ENCODE measurements at places on chromosomes 5 and 9. TPM values are rescaled to one million over a fixed set of nuclear protein-coding genes. Genes with fewer than 3 reads are reported as not detected.

JAKMIP2 gene
- 0.48 TPM for total RNA-seq

IL7R gene
- 383 TPM for total RNA-seq

FGF1 gene
- total RNA-seq, result not detected

OSMR gene
- total RNA-seq, result not detected

WNT8A gene
- total RNA-seq, result not detected

BTNL8 gene
- total RNA-seq, result not detected

All from activated naive CD4-positive, alpha-beta T cell treated with anti-CD3 and anti-CD28 coated beads, Interleukin-2, amount 10 ng/mL, durations not matched to agents 5 hours and 36 hours (primary cell).